ENCODE measurements at places on chromosomes 12 and 14.

DNA sequence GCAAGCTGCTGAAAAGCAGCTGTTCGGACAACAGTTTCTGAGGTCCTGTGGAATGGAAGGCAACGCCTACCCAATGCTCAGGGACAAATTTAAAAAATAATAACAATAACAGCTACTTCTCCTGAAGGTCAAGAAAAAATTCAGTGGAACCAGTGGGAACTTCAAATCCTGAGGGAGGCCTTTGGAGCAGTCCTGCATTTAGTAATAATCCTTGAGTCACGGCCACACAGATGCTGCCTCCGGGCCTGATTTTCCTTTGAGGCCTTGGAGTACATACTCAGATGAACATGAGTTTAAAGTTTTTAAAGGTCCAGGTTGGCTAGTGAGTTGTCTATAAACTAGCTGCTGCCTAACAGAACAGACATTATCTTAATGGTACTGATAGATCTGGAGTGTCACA is 268.0 kb downstream of the MSRB3 start:
- DNase-seq = no peak

DNA sequence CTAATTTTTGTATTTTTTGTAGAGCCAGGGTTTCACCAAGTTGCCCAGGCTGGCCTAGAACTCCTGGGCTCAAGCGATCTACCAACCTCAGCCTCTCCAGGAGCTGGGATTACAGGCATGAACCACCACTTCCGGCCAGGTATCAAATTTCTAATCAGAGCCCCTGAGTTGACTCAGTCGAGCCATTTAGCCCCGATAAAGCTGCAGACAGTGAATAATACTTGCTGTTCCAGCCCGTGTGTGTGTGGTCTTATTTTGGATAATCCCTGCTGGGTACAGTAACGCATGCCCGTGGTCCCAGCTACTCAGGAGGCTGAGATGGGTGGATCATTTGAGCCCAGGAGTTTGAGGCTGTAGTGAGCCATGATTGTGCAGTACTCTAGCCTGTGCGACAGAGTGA is 57.0 kb downstream of the TEAD4 start:
- DNase-seq = no peak

GRCh38 chr12:5927732-5928516 is 17.1 kb downstream of the ANO2 start:
- DNase-seq = no peak

DNA sequence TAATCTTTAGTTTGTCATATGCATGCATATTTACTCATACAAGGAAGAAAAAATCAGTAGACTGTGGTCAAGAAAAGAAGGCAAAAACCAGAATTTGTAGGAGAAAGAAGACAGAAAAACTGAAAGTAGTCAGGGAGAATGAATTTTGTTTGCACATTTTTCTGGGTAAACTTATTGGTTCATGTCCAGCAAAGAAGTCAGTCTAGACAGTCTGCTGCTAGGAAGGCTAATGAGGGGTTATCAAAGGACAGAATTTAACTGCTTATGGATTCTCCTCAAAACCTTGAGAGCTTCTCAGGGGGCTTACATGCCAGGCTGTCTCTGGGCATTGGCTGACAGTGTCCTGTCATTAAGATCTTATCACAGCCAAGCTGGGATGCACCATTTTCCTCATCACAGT is 293.9 kb downstream of the RPAP3 start:
- DNase-seq = no peak

DNA sequence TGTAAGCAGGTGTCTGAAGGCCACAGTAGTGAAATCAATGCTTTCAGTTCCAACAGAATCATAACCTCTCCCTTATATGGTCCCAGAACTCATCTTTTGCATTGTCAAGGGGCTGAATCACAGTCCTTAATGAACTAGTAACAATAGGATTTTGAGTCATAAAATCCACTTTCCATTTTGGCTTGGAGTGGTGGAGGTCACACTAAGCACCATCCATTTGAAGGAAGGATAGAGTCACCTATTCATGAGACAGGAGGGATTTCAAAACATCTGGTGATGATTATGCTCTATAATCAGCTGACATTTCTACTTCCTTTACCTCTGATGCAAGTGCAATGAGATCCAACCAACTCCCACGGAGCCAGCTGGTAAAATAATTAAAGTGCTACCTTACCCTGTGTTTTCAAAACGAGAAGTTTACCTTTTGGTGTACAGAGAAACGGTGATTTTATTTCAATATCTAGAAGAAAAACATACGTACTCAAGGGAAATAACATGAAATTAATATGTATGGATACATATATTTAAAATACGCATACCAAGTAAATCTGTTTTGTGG is 59.1 kb downstream of the TMEM132D start:
- no peak for DNase-seq

- no peak for DNase-seq
Observed at GRCh38 chr12:72074065-72074464, 135.4 kb downstream of the TPH2 start.

GRCh38 chr14:96806836-96807235 is 9.7 kb downstream of the VRK1 start:
- no peak for DNase-seq

- no peak for DNase-seq
Observed at GRCh38 chr14:56156096-56156495, 37.9 kb downstream of the PELI2 start.

DNA sequence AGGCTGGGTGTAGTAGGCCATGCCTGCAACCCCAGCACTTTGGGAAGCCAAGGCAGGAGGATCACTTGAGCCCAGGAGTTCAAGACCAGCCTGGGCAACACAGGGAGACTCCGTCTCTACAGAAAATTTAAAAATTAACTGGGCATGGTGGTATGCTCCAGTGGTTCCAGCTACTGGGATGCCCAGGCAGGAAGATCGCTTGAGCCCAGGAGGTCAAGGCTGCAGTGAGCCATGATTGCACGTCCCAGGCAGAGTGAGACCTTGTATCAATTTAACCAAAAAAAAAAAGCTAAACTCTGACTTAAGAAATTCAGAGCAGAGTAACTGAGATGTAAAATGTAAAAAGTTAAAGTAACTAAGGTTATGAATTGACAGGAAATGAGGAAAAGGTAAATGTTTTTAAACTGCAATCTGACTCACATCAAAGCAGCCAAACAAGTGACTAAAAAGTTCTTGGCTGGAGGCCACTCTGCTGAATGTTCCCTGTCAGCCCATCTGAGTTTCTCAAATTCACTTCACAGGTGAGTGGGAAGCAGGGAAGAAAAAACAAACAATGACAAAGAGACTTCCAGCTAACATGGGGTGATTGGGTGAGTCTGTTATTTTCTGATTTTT is 21.3 kb downstream of the PRKD1 start:
- no peak for DNase-seq

- no peak for DNase-seq
Observed at GRCh38 chr12:7857971-7858370, 14.7 kb downstream of the SLC2A14 start.

GRCh38 chr12:11576104-11576503 is 73.4 kb upstream of the ETV6 start:
- DNase-seq = no peak

GRCh38 chr12:40034156-40034555 is 71.7 kb downstream of the SLC2A13 start:
- no peak for DNase-seq

DNA sequence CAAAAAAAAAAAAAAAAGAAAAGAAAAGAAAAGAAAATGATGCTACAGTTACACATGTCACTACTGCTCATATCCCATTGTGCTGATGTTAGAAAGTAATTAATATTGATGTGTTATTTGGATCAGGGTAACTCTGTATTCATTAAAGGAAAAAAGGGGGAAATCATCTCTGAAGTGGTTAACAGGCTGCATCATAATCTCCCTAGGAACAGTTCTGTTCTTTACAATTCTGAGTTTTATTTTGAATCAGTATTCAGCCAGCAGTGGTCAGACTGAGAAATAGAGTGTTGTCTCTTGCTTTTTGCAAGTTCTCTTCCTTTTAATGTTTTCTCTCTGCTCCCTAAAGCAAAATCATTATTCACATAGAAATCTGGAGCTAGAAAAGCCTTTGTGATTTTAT is 128.6 kb upstream of the CRY1 start:
- no peak for DNase-seq

GRCh38 chr12:109239179-109239578 is 69.9 kb downstream of the FOXN4 start:
- DNase-seq = no peak

- DNase-seq = no peak
Observed at GRCh38 chr12:67742461-67742860, 93.9 kb downstream of the DYRK2 start.

- no peak for DNase-seq
Observed at GRCh38 chr12:72191761-72192160, 80.4 kb upstream of the TRHDE start.

DNA sequence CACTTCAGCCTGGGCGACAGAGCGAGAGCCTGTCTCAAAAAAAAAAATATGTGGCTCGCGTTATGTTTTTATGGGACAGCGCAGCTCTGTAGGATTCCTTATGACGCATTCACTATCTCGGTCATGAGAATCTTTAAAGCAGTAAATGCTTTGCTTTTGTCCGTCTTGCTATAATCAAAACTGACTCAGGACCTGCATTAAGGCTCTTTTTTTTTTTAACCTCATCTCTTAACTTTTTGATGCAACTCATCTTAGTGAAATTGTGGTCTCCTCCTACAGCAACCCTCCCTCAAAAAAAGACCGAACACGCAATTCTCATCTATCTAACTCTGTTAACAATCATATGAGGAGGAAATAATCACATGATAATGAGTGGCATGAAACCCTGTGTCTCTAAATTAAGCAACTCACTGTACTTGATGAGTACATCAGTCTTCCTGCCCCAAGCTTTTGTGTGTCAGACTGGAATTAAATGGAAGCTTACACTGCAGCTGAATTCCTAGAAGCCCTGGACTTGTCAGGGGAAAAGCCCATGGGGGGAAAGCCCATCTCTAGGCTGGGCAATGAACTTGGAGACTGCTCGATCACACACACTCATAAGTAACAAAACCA is 4.3 kb downstream of the P2RX4 start:
- DNase-seq = no peak

GRCh38 chr14:64363265-64363846 is 24.8 kb upstream of the MTHFD1 start:
- DNase-seq = no peak

DNA sequence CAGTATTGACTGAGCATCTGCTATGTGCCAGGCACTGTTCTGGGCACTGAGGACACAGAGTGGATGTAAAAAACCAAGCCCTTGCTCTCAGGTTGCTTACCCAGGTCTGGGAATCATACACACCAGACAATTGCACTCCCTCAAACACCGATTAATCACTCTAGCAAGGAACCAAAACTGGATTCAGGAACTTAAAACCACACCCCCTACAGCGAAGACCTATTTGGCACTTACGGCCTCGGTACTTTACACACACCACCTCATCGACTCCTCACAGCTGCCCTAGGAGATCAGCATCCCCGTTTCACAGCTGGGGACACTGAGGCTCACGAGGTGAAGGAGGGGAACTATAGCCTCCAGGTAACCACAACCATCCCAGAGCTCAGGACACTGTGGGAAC is 1.6 kb downstream of the GLTP start:
- no peak for DNase-seq

GRCh38 chr12:65505386-65506121 is 227.1 kb downstream of the MSRB3 start:
- DNase-seq = no peak

- no peak for DNase-seq
Observed at GRCh38 chr12:128968668-128969067, 115.4 kb downstream of the GLT1D1 start.

DNA sequence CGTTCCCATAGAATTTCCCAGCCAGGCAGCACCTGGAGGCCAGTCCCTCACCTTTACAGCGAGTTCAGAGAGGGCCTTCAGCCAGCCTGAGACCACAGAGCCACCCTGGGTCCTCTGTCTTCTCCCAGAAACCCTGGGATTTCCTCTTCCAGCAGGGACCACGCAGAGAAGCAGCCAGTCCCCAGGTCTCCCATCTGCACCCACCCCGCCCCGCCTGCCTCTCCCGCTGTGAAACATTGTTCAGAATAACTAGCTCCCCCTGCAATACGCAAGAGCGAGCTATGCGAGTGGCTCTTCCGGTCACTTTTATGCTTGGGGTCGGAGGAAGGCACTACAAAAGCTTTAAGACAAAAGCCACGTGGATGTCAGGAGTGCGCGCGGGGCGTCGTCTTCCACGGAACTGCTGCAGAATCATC is 77.8 kb downstream of the SERPINA3 start:
- no peak for DNase-seq

DNA sequence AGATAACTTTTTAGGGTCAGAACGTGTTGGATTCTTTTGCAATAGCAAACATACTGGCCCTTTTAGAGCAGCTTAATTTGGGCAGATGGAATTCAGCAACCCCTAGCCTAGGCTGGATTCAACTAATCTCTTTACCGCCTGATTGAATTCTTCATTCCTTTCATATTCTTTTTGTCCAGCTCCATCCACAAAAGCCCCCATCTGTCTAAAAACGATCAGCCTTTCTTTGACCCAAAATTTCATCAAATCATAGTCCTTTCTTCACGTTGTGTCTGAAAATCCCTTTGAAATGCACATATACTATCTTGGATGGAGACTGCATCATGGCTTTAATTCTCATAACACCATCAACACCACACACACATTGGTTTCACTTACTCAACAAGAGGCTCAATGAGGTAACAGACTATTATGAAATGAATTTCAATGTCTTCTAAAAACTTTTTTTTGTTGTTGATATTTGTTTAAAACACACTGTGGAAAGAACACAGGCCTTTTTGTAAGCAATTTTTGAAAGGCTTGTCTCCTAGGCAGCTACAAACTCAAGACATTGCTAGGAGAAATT is 128.0 kb upstream of the EEA1 start:
- DNase-seq = no peak

DNA sequence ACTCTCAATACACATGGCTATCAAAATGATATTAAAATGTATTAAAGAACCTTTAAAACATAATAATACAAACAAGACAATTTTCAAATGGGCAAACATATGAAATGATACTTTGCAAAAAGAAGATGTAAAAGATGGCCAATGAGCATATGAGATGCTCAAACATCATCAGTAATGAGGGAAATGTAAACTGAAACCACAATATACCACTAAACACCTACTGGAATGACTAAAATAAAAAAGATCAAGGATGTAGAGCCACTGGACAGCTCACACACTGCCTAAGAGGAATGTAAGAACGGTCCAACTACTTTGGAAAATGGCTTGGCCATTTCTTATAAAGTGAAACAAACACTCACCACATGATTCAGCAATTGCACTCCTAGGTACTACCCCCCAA is 97.2 kb upstream of the BBS10 start:
- no peak for DNase-seq

DNA sequence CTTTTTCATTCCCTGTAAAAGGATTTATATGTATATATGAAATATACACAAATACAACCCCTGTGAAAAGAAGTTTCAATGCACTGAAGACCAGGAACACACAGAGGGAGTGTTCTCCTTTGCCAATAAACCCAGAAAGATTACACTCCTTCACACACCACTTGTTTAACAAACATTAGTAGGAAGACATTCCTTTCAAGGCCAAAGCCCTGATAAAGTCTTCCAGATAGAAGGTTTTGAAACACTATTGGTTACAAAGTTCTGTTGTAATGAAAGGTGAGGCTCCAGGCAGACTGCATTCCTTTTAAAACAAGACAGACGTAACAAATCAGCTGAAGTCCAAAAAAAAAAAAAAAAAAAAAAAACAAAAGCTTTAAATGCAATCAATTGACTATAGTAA is 81.0 kb downstream of the PTPN21 start:
- no peak for DNase-seq

GRCh38 chr12:71360013-71360412 is 79.6 kb upstream of the LGR5 start:
- DNase-seq = no peak

- DNase-seq = no peak
Observed at GRCh38 chr14:24674204-24674970, 40.4 kb upstream of the GZMB start.

- DNase-seq = no peak
Observed at GRCh38 chr12:3127832-3128231, 50.7 kb downstream of the TSPAN9 start.

Data from hematopoietic multipotent progenitor cell treated with erythropoietin and hydrocortisone succinate and interleukin-3 and kit ligand, for 15 days (in vitro differentiated cells).